SK-N-SH treated with all-trans-retinoic acid at 6 μM for 48 hours (cell line): ENCODE measurements at places on chromosomes 7 and 10.

GRCh38 chr7:152523916-152524315 lies 88.1 kb upstream of the KMT2C start:
- no peak for ATAC-seq

GRCh38 chr10:72472306-72472705 lies 117.6 kb upstream of the DNAJB12 start:
- no peak for ATAC-seq

GRCh38 chr7:80856769-80857168 lies 62.1 kb downstream of the SEMA3C start:
- ATAC-seq, result no peak

DNA sequence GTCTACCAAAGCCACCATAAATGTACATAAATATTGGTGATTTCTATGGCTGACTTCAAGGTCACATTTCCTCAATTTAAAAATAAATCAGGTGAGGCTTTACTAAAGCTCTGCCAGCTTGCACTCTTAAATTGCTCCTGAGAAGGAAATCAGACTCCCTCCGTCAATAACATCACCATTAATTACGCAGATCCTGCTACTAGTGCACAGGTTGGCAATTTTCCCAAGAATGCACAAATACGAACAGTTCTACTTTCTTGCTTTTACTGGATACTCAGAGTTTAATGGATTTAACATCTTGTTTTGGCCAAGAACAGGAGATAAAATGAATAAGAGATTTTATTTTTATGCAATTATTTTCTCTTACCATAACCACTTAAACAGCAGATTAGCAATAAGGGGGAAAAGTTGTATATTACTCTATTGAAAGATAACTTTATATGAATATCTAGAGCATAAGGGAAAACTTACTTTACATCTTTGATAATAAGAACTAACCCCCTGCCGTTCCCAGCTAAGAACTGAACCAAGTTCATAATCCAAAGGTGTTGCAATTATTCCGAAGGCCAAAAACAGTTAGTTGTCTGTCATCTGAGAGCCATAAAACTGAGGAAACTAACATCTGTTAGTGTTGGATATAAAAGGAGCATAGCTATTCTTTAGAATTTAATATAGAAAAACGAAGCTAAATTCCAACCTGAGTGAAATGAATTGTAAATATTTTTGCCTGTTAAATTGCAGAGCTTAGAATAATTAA lies 140.5 kb downstream of the TWIST1 start:
- ATAC-seq, result peak; percentile 8; the same call in 1 of the 3 replicates
